Activated CD8-positive, alpha-beta memory T cell treated with anti-CD3 and anti-CD28 coated beads for 36 hours (primary cell): ENCODE measurements at places on chromosomes 11 and 22. TPM values are rescaled to one million over a fixed set of nuclear protein-coding genes. Genes with fewer than 3 reads are reported as not detected.

SCGB1D2 gene
- not detected for total RNA-seq

NRIP3 gene
- 1.3 TPM for total RNA-seq

DDIAS gene
- total RNA-seq: 30.0 TPM

DBX1 gene
- not detected for total RNA-seq

PRDM11 gene
- total RNA-seq: 4.8 TPM

OR51E2 gene
- total RNA-seq: not detected

CLTCL1 gene
- 0.42 TPM for total RNA-seq

PTH gene
- not detected for total RNA-seq

FIBIN gene
- total RNA-seq: not detected
